GM13977 (cell line): ENCODE measurements at places on chromosomes 5 and 9.

- DNase-seq, result no peak
Observed at GRCh38 chr5:24609706-24610105, 35.1 kb downstream of the CDH10 start.

DNA sequence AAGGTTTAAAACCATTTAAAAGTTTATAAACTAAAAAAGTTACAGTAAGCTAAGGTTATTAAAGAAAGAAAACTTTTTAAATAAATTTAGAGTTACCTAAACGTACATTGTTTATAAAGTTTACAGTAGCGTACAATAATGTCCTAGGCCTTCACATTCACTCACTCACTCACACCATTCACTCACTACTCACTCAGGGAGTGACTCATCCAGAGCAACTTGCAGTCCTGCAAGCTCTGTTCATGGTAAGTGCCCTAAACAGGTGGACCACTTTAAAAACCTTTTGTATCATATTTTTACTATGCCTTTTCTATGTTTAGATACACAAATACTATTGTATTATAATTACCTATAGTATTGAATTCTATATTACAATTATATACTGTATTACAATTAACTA lies 190.8 kb upstream of the RASA1 start:
- no peak for DNase-seq

DNA sequence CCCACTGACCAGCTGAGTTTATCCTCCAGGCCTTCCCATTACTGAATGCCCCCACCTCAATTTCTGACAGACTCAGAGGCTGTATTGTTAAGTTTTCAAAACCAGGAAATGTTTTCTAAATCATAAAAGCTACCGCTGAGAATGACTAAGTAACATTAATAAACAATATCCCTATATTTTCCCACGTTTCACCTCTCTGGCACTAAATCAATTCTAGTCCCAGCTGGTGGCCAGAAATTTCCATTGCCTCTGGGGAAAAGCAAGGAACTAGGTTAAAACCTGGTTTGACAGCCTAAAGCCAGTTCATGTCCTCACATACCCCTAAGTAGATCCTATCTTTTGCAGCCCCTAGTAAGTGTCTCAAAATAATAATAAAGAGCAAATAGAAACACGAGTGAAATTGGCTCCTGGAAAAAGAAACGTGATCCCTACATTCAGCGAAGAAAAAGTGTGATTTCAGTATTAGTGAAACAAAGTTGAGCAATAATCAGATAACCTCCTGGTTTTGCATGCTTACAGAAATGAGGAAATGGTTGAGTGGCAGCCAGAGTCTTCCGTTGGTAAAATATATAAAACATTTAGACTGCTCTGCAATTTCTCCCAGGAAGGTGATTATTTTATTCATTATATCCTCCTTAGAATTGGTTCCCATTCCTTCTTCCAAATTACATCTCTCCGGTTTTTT lies 110.9 kb downstream of the ESM1 start:
- DNase-seq, result no peak

GRCh38 chr5:157157293-157157891 lies 8.7 kb downstream of the GARIN3 start:
- DNase-seq, result no peak

DNA sequence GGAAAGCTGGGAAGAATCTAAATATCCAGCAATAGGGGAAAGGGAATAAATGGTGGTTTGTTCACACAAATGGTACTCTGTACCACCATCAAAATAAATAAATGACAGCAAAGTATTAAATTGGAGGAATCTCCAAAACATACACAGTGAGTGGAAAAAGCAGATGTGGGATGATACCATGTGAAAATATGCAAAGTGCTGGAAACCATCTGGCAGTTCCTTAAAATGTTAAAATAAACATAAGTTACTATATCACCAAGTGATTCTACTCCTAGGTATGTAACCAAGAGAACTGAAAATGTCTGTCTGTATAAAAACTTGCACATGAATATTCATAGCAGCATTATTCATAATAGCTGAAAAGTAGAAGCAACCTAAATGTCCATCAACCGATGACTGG lies 41.9 kb upstream of the TEX48 start:
- no peak for DNase-seq

- peak; percentile 16 for DNase-seq
Observed at GRCh38 chr9:73219985-73220626, 68.4 kb downstream of the ANXA1 start.

DNA sequence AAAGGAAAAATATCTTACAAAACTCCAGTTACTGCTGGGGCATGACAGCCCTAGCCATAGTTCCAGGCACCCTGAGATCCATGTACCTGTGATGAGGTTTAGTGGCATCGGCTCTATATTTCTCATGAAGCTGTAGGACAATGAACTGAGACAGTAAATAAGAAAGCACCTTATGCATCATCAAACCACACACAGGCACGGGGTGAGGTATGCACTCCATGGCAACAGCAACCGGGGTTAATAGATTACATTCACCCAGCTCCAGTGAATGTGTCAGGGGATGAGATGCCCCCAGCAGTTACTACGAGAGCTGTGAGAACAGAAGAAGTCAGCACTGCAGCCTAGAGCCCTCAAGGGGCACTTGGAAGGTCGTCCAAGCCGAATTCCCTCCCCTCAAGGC lies 162.0 kb upstream of the S1PR3 start:
- DNase-seq, result peak; percentile 26

DNA sequence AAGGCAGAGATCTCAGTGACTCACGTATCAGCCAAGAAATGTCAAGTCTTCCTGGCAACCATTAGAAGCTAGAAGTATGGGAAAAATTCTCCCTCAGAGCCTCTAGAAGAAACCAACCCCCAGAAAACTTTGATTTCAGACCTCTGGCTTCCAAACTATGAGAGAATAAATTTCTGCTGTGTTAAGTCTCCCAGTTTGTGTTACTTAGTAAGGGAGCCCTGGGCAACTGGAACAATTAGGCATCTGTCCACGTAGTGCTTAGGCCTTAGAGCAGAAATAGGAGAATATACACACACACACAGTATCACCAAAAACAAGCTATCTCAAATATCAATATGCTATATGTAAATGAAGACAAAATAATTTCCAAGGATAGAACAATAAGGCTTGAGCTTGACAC lies 894.8 kb upstream of the CDH10 start:
- DNase-seq, result no peak

DNA sequence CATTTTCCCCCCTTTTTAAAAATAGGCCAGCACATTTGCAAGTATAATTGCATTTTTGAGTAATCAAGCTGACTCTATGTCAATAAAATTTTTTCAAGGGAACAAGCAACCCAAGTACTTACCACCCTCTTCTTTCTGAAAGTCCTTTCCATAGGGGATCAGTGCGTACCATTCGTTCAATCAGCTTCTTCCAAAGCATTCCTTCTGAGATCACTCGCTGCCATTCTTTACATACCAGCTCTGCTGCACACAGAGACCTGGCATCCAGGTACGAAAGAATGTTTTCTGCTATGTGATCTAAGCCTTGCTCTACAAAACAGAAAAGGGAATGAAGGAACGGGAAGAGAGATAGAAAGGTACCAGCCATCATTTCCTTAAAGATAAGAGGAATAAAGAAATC lies 106.6 kb downstream of the FBXW11 start:
- DNase-seq, result no peak

- no peak for DNase-seq
Observed at GRCh38 chr9:136137321-136138265, 18.9 kb upstream of the TMEM250 start.

- DNase-seq, result no peak
Observed at GRCh38 chr9:134595014-134595413, 46.6 kb upstream of the COL5A1 start.

GRCh38 chr9:78296893-78297671 lies at the start of gene PSAT1:
Gene PSAT1 (plus strand): TSS chr9:78297125. CDS start chr9:78297211, 86 bp downstream.
- peak; percentile 97 for DNase-seq

DNA sequence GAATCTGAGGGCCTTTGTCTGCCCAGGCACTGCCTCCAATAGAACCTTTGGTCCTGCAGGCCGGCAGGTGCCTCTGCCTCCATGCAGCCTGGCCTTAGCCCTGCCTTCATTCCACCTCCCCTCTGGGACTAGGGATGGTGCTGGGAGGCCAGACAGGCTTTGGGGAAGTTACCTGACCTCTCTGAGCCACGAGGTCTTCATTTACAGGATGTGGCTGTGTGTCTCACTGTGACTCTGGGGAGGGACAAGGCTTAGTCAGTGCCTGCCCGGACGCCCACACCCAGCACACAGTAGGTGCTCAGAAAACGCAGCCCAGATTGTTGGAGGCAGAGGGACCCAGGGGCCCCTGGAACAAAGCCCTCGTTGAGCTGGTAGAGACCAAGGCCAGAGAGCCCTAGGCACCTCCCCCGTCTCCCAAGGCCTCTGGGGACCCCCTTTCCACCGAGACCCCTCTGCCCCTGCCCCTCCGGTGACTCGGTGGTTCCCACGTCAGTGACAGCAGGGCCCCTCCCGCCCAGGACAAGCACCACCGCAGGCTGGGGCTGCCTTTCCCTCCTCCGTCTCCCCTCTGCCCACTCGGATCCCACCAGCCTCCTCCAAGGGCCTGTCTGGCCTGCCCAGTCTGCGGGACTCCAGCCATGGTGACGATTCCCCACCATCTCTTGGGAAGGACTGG lies 46.9 kb upstream of the EGFL7 start:
- DNase-seq, result peak; percentile 47

- no peak for DNase-seq
Observed at GRCh38 chr9:89848060-89849040, 243.5 kb downstream of the GADD45G start.

GRCh38 chr5:14257995-14258403 lies 114.9 kb downstream of the TRIO start:
- DNase-seq, result no peak

- no peak for DNase-seq
Observed at GRCh38 chr9:126494264-126494663, 119.5 kb upstream of the LMX1B start.

DNA sequence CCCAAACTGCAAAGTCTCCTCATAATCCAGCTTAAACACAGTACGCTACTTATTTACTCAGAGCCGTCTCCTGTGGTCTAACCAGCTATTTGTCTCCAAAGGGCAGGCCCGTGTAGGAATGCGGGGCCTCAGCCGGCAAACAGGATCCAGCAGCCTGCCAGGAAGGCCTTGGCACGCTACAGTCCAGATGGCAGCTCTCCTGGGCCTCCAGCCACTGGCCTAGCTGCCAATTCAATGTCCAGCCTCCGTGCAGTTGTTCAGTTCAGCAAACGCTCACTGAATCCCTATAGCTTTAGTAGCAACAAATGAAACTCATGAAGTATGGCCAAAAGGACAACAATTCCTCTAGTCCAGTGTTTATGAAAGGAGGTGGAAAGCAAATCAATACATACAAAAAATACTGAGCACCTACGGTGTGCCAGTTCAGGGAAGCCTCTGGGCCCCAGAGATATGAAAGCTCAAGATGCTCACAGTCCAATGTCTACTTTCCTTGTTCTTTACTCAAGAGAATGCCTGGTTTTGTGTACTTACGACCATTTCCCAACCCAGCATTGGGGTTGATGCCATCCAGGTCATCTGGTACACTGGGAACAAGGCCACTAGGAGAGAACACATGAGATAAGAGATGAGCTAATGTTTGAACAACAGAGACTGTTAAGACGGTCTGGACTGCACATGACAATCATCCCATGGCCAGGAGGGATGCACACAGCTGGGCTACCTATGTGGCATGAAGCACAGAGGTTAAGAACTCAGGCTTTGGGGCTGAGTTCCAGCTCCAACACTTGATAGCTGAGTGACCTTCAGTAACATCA lies 8.3 kb downstream of the CDK5RAP2 start:
- DNase-seq, result no peak

- DNase-seq, result no peak
Observed at GRCh38 chr5:132221781-132222648, 5.6 kb downstream of the P4HA2 start.

GRCh38 chr5:75319638-75320037 lies 17.4 kb upstream of the HMGCR start:
- DNase-seq, result no peak

DNA sequence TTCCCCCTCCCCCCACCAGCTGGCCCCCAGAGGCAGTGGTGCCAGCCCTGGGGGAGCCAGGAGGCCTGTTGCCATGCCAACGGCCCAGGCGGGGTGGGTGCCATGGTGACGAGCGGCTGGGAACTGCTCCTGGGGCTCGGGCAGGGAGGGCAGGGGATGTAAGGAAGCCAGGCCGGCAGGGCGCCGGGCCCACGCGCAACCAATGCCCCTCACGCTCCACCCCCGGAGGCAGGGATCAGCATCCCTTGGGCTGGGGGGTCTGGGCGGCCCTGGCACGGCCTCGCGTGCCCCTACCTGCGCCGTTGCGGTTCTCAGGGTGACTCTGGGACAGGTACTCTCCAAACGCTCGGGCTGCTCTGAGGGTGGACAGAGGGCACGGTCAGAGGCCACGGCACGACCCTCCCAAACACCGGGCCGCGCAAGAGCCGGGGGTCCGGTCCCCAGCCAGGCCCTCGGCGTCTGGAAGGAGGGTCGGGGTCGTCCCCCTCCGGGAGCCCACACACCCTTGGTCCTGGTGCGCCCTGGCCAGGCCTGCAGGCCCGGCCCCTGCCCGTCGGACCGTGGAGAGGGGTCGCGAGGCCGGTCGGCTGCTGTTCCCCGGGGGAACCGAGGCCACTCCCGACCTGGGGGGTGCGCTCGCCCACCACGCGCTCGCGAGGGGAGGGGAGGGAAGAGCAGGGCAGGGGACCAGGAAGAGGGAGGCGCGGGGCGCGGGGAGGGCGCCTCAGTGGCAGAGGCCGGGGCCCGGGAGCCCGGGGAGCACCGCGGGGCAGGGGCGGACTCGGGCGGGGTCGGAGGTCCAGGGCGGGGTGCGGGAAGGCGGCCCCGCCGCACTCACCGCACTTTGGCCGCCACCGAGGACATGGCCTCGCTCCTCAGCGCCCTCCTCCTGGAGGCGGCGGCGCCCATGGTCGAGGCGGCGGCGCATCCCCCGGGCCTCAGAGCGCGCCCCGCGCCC lies 661 bp downstream of the NSMF start:
- DNase-seq, result no peak

DNA sequence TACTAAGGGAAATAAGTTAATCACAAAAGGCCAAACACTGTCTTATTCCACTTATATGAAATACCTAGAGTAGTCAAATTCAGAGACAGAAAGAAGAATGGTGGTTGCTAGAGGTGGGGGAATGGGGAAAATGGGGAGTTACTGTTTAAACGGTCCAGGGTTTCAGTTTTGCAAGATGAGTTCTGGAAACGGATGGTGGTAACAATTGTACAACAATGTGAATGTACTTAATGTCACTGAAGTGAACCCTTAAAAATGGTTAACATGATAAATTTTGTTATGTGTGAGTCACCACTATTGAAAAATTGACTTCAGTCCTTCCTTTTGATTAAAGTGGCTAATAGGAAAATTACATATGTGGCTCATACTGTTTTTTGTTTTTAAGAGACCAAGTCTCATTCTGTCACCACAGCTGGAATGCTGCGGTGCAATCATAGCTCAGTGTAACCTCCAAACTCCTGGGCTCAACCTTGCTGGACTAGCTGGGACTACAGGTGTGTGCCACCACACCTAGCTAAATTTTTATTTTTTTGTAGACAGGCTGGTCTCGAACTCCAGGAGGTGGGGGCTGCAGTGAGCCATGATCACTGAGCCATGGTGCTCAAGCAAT lies 8.7 kb downstream of the UBQLN1 start:
- no peak for DNase-seq
